ENCODE measurements at places on chromosomes 1 and 21. TPM values are rescaled to one million over a fixed set of nuclear protein-coding genes. Genes with fewer than 3 reads are reported as not detected.
A peak's percentile ranks its signal among the peaks of the same experiment; 100 is the strongest.

Gene CACNA1S
- total RNA-seq = 0.04 TPM

Gene B3GALT2
- total RNA-seq = not detected

Gene FCGR3B
- total RNA-seq = not detected

Gene OR2G2
- total RNA-seq = not detected

Gene ADSS2
- total RNA-seq = 93.9 TPM

Gene ANKRD35
- 3.6 TPM for total RNA-seq

Gene ELF3
- 13.0 TPM for total RNA-seq

Gene OR2T2
- total RNA-seq = not detected

Gene LORICRIN
- total RNA-seq = not detected

Gene C1orf141
- total RNA-seq = not detected

Gene VPS26C
- 91.2 TPM for total RNA-seq

- no peak overlapping the region for H3K4me3 ChIP-seq
- H3K4me1 ChIP-seq = peaks cover 43% of the 10 kb centered on the region
- H3K27me3 ChIP-seq = no peaks in the 10 kb centered on the region
- DNase-seq = no peak
These were observed 35.5 kb upstream of the PARP1 start for GRCh38 chr1:226443439-226443838.

DNA sequence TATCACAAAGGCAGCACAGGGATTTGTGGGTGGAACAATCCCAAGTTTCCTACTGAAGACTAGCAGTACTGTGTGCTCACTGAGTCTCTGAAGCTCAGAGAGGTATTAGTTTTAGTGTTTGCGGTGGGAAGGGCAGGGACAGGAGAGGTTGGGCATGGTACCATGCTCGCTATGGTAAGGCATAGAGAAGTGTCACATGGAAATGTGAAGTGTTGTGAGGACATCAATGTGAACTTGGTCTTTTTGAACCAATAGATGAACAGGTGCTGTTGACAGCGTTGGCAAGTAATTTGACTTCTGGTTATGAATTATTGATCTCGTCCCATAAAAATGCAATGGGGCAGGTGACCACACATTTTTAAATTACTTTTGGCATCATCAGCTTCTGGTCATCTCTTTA is 55.8 kb upstream of the ADAMTS1 start:
- 0 out of 2 replicates have a peak, but pooled peaks cover 3% of the 10 kb centered on the region for H3K4me1 ChIP-seq
- no peaks in the 10 kb centered on the region for H3K36me3 ChIP-seq
- H3K4me3 ChIP-seq = no peak overlapping the region
- H3K27ac ChIP-seq = no peak overlapping the region
- no peaks in the 10 kb centered on the region for H3K27me3 ChIP-seq

GRCh38 chr1:177355575-177355974 is 184.8 kb downstream of the BRINP2 start:
- no peaks in the 10 kb centered on the region for H3K36me3 ChIP-seq
- no peak overlapping the region for H3K27ac ChIP-seq
- DNase-seq = peak; percentile 53
- H3K4me1 ChIP-seq = peaks cover 21% of the 10 kb centered on the region
- no peak overlapping the region for H3K4me3 ChIP-seq
- H3K27me3 ChIP-seq = no peaks in the 10 kb centered on the region

DNA sequence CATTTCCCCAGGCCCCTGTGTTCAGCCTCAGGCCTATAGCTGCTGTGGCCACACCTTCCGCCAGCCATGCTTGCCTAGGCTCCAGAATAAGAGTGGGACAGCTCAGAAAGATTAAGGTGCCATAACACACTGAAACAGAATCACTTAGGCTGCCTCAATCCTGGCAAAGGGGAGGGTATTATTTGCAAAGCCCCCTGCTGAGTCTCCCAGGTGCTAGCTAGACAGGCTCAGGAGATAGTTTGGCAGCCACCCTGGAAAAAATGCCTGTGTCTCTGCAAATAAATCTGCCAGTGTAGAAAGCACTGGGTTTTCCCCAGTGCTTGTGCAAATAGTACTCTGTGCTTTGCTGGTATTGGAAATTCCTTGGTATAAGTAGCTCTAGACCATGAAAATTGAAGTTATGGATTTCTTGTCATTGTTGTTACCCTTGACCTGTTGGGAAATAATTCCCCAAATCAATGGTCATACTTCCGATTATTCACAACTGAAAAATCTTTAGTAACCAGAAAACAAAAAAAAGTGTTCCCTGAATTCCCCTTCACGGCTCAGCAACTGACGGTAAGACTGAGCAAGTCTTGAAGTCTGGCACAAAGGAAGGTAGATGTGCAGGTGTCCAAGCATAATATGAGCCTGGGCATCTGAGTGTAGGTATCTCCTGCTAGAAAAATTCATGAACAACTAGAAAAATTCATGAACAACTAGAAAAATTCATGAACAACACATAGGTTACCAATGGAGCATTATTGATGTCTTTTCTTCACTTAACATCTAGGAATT is 56.9 kb downstream of the PROX1 start:
- no peak overlapping the region for H3K4me3 ChIP-seq
- H3K4me1 ChIP-seq = no peaks in the 10 kb centered on the region
- no peaks in the 10 kb centered on the region for H3K27me3 ChIP-seq
- DNase-seq = peak; percentile 21

- DNase-seq = no peak
- H3K36me3 ChIP-seq = no peaks in the 10 kb centered on the region
- H3K27ac ChIP-seq = no peak overlapping the region
These were observed 556.5 kb upstream of the BRINP3 start for GRCh38 chr1:191034132-191034531.

- 0 out of 2 replicates have a peak overlapping the region, but pooled peaks have one; percentile 46 for H3K27ac ChIP-seq
- DNase-seq = no peak
- H3K27me3 ChIP-seq = no peaks in the 10 kb centered on the region
- peaks cover 77% of the 10 kb centered on the region for H3K4me1 ChIP-seq
- H3K36me3 ChIP-seq = no peaks in the 10 kb centered on the region
These were observed 26.9 kb downstream of the UCK2 start for GRCh38 chr1:165854101-165854845.

DNA sequence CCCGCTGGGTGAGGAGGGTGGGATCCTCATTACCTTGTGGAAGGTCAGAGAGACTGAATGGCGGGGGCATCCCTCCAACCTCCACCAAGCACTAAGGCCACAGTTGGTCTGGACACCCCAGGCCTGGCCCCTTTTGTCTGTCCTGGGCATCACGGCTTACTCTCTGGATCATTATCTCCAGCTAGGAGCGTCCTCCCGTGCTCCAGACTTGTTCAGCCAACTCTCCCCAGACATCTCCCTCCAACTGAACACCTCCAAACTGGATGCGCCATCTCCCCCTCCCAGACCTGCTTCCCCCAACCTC is 7.3 kb upstream of the GJB5 start:
- no peaks in the 10 kb centered on the region for H3K36me3 ChIP-seq
- H3K27ac ChIP-seq = no peak overlapping the region
- H3K4me1 ChIP-seq = 0 out of 2 replicates have a peak, but pooled peaks cover 3% of the 10 kb centered on the region
- H3K27me3 ChIP-seq = no peaks in the 10 kb centered on the region

- H3K4me3 ChIP-seq = no peak overlapping the region
- H3K4me1 ChIP-seq = no peaks in the 10 kb centered on the region
- H3K27ac ChIP-seq = no peak overlapping the region
- DNase-seq = peak; percentile 74
- H3K36me3 ChIP-seq = no peaks in the 10 kb centered on the region
- no peaks in the 10 kb centered on the region for H3K27me3 ChIP-seq
These were observed 275.2 kb upstream of the NEGR1 start for GRCh38 chr1:72557446-72558049.

GRCh38 chr1:19458815-19459417 is 26.4 kb downstream of the CAPZB start:
- H3K27me3 ChIP-seq = no peaks in the 10 kb centered on the region
- H3K4me1 ChIP-seq = peaks cover 98% of the 10 kb centered on the region
- no peak overlapping the region for H3K4me3 ChIP-seq
- no peak overlapping the region for H3K27ac ChIP-seq

GRCh38 chr1:20137604-20138003 is 1.5 kb upstream of the PLA2G2F start:
- no peaks in the 10 kb centered on the region for H3K4me1 ChIP-seq
- H3K4me3 ChIP-seq = no peak overlapping the region
- no peak overlapping the region for H3K27ac ChIP-seq
- no peaks in the 10 kb centered on the region for H3K36me3 ChIP-seq

DNA sequence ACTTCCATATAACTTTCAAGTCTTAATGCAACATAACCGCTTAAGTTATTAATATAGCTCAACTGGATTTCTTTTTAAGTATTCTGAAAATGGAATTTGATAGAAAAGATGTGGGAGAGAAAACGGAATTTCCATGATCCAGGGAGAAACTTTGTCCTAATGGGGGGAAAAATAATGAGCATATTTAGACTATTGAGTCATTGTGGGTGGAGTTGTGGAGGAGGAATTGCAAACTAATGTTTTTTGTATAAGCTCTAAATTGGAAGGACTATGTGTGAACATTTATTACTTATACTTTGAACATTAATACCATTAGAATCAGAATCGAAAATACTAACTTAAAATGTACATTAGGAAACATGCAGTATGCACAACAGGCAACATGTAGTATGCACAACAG is 159.9 kb upstream of the NEGR1 start:
- H3K36me3 ChIP-seq = no peaks in the 10 kb centered on the region
- H3K27me3 ChIP-seq = no peaks in the 10 kb centered on the region
- H3K4me3 ChIP-seq = no peak overlapping the region
- no peak overlapping the region for H3K27ac ChIP-seq
- no peak for DNase-seq

GRCh38 chr1:110084227-110085078 is 14.0 kb upstream of the ALX3 start:
- peaks cover 81% of the 10 kb centered on the region for H3K27me3 ChIP-seq
- peaks cover 21% of the 10 kb centered on the region for H3K4me1 ChIP-seq
- H3K4me3 ChIP-seq = peak overlapping the region; percentile 63
- H3K27ac ChIP-seq = no peak overlapping the region
- DNase-seq = peak; percentile 60

- H3K4me1 ChIP-seq = peaks cover 22% of the 10 kb centered on the region
- no peak overlapping the region for H3K4me3 ChIP-seq
- no peak for DNase-seq
- peak overlapping the region; percentile 76 for H3K27ac ChIP-seq
These were observed 52.7 kb upstream of the WASF2 start for GRCh38 chr1:27542463-27543273.

DNA sequence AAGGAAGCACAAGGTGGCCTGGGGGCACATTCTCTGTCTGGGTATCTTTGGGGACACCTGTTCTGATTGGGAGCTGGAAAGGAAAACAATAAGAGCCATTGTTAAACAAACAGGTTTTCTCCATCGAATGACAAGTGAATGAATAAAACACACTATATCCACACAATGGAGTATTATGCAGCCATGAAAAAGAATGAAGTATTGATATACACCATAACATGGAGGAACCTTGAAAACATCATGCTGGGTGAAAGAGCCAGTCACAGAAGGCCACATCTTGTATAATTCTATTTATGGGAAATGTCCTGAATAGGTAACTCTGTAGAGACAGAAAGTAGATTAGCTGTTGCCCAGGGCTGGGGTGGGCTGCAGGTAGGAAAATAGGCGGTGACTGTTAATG is 11.1 kb downstream of the PROK1 start:
- H3K4me3 ChIP-seq = no peak overlapping the region
- H3K4me1 ChIP-seq = no peaks in the 10 kb centered on the region
- H3K27ac ChIP-seq = no peak overlapping the region
- H3K36me3 ChIP-seq = no peaks in the 10 kb centered on the region

DNA sequence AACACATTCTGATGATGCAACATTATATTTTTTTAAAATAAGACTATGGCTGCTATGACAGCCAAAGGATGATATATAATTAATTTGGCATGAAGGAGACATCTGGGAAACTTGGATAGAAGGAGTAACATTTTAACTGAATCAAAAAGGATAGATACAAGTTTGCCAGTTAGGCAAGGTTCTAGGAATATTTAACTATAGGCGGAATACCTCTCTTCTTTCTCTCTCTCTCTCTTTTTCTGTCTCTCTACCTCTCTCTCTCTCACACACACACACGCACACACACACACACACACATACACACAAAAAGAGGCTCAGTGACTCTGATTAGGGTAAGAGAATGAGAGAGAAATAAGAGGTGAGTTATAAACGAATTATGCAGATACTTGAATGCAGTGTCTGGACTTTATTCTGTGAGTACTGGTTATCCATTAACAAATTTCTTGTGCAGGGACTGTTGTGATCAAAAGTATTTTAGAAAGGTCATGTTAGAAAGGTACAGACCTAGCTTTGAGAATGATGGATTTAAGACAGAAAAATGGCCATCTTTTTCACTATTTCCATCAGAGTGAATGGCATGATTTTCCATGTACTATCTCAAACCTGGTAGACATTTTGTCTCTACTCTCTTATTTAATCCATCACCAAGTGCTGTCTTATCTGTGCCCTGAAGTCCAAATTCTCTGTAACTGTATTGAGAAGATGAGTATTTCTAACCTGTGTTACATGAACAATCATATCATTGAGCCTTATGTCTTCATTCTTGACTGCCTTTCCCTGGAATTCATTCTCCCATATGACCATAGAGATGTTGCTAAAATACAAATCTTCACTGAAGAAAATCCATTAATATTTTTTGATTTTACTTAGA is 1106.9 kb upstream of the ADGRL4 start:
- H3K36me3 ChIP-seq = 0 out of 2 replicates have a peak, but pooled peaks cover 13% of the 10 kb centered on the region
- no peak overlapping the region for H3K4me3 ChIP-seq
- H3K4me1 ChIP-seq = no peaks in the 10 kb centered on the region
- no peak overlapping the region for H3K27ac ChIP-seq

DNA sequence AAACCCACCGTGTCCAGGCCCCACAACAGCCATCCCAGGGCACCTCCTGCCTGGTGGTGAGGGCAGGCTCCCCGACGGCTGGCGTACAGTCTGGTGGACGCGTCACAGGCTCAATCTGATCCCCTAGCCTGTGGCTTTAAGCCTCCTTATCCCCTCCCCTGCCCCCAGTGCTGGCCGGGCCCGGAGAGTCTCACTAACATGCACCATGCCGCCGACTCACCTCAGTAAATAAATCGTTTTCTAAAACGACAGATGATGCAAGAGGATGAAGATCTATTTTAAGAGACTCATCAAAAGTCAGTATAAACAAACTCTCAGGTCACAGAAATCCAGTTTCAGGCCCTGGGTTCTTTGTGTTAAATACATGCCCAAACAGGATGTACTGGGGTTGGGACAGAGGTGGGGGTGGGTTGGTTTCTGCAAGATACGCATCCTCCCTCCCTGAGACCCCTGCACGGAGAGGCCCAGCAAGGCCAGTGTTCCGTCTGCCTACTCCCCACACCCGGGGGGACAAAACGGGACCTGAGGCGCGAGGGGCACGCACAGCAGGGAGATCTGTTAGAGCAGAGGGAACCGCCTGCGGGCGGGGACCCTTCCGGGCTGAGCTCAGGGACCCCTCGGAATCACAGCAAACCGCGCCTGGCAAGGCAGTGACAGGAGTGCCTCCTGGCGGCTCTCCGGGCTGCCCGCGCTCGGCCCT is 3.1 kb downstream of the PANK4 start:
- H3K4me1 ChIP-seq = peaks cover 19% of the 10 kb centered on the region
- no peak overlapping the region for H3K27ac ChIP-seq
- H3K36me3 ChIP-seq = peaks cover 5% of the 10 kb centered on the region
- peaks cover 18% of the 10 kb centered on the region for H3K27me3 ChIP-seq
- H3K4me3 ChIP-seq = no peak overlapping the region

DNA sequence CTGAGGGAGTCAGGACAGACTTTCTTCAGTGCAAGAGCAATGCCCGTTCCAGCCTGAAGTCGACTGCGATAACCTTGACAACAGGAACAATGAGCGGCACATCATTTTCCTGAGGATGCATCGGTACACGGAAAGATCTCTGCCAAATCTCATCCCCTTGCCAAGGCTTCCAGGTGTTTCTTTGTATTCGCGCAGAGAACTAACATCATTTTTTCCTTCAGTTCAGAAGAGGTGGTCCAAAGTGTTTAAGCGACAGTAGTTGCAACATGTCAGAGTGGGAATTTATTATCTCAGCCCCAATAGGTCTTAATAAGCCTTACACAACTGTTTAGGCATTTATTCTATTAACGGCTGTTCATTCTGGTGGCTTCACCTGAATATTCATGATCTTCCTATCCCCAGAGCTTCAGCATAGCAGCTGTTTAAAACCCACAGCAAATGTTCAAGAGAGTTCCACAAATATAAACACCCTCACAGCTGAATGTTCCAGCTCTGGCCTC is 129.7 kb upstream of the NFIA start:
- no peak overlapping the region for H3K4me3 ChIP-seq
- H3K27ac ChIP-seq = no peak overlapping the region
- H3K36me3 ChIP-seq = no peaks in the 10 kb centered on the region
